ENCODE measurements at places on chromosomes 12 and 14.

DNA sequence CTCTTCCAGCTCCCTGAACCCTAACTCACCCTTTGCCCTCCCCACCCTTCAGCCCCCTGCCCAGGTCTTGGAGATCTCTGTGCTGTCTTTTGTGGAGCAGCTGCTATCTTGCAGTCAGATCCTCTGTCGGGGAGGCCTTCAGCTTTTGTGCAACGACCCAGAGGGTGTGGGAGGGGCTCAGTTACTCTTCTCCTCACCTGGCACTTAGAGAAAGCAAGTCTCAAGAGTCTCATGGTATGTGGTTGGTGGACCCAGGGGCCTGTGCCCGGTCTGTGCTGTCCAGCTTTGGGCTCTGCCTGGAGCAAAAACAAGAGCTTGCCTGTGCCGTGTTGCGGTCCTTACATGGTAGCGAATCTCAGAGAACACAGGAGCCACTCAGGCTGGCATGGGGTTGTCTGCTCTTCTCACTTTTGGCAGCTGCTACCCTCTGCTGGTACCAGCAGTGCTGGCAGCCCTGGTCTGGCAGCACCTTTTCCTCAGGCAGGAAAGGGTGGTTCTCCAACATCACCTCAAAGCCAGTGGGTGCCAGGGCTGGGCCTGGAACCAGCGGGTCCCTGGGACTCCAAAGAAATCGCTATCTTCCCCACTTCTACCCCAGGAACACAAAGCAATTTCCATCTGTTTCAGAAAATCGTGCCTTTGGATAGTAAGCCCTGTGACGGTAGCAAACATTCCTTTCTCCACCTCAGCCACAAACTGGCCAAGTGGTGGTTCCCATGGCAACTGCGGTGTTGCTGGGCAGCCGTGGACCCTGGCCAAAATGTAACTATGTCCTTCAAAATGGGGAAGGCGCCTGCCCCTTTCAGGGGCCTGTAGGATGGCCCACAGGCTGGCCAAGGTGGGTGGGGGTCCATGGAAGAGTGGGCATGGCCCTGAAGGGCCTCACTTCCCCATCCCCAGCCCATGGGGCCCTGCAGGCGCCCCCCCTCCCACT, 90.0 kb downstream of the RIN3 start:
- peak; percentile 2 for DNase-seq

DNA sequence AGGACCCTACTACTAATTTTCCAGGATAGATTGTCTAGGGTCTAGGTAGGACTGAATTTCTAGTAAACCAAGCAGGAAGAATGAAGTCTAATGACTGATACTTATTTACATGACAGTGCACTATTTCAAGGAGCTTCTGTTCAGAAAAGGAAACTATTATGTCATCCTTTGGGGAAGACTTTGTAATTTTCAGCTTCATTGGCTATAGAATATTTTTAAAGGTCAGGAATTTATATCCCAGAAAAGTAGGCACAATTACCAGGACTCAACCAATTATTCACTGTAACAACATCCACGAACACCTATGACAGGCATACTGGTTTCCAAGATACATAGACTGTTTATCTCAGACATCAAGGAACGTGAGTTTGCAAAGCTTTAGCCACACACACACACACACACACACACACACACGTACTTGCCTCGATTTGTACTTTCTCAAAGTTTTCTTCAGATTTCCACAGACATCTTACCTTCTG, 23.2 kb downstream of the OR6S1 start:
- DNase-seq = no peak

DNA sequence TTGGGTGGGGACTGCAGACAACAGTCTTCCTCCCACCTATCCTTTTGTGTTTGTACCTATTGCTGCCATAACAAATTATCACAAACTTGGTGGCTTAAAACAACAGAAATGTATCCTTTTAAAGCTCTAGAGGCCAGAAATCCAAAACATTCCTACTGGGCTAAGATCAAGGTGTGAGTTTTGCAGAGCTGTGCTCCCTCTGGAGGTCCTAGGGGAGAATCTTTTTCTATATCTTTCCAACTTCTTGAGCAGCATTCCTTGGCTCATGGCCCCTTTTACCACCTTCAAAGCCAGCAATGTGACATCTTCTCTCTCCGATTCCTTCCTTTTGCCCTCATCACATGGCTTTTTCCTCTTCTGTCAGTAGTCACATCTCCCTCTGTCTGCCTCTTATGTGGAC, 190.6 kb downstream of the TTC8 start:
- no peak for DNase-seq

DNA sequence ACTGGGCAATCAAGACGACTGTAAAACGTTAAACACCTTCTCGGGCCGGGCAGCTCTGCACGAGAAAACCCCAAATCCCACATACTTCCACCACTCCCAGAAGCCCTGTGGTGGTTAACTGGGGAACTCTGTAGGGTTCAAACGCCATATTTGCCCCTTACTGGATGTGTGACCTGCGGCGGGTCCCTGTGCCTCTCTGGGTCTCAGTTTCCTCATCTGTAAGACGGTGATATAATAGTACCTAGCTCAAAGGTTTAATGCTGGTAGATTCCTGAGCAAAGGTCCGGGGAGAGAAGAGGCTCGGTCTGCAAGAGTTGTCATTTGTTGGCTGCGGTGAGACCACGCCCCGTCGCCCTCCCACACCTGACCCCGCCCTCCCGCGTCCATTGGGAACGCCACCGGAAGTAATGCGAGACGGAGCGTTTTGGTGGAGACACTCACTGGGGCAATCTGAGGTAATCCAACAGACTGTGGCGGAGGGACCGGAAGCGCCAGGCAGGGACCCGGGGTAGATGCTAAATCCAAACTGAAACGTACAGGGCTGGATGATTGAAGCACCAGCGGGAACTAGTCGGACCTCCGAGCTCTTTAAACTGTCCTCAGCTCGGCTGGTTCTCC, 661 bp upstream of the OGFOD2 start:
- DNase-seq = peak; percentile 98

GRCh38 chr12:26696613-26697092, 136.3 kb downstream of the ITPR2 start:
- DNase-seq = no peak

DNA sequence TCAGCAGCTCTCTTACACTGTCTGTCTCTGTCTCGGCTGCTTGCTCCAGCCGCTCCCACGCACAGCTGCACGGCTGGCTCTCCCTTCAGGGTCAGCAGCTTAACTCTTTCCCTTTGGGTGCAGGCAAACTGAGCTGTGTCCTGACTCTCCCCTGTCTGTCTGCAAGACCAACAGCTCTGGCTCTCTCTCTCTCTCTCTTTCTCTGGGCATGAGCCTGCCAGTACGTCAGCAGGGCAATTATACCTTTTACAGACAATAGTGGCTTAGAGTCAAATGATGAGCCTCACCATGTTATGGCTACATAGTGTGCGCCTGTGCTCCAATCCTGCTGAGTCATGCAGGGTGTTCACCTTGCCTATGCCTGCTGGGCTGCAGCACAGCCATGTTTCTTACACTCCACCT, 120.5 kb upstream of the DDHD1 start:
- DNase-seq = no peak

GRCh38 chr12:26434299-26435068, 239.1 kb downstream of the SSPN start:
- DNase-seq = peak; percentile 79

GRCh38 chr14:54337314-54337713, 59.5 kb upstream of the CDKN3 start:
- no peak for DNase-seq

DNA sequence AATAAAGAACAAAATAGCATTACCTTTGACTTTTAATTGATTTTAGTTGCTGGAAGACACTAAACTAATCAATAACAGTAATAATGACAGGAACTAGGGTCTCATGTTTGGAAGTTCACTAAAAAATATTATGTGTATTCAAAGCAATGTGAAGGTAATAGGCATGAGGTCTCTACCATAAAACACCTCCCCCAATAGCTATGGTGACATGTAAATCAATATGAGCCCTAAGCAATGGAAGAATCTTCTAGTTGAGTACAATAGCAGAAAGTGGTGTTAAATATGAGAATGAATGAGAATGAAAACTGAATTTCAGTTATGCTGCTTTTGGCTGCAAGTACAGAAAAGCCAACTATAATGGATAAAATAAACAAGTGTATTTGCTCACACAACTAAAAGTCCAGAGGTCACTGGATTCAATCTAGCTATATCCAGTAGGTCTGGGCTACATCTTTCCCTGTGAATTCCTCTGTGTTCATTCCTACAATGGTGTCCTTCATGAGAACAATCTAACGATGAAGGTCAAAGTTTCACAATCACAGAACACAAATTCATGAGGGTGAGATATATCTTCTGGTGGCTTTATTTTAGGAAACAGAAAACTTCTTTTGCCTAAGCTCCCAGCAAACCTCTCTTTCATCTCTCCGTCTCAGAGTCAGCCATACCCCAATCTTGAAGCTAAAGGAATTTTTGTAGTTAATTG, 728.0 kb downstream of the FSCB start:
- no peak for DNase-seq

DNA sequence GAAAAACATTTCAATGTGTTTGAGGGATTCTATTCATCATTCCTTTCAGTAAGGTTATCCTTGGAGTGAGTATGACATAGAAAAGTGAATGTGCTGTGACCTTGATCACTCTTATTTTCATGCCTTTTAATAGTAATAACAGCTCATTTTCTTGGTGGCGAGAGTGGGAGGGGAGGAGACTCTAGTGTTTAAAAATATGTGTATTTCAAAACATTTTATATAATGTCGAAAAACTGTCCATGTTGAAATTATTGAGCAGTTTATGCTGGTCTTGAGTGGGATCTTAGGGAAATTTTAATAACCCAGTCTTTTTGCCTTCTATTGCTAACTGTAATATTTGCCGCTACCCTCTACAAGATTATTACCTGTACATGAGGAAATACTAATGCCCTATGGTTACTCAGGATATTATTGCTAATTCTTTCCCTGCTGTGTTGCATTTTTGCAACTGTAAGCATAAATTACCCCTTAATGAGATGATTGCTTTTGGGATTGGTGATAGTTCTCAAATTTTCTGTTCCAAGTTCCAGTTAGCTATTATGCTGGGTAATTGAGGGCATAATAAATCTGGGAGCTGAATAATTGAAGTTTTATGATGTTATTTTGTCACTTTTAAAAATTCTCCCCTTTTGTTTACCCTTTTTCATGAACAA, 21.9 kb downstream of the ATF7IP start:
- no peak for DNase-seq

DNA sequence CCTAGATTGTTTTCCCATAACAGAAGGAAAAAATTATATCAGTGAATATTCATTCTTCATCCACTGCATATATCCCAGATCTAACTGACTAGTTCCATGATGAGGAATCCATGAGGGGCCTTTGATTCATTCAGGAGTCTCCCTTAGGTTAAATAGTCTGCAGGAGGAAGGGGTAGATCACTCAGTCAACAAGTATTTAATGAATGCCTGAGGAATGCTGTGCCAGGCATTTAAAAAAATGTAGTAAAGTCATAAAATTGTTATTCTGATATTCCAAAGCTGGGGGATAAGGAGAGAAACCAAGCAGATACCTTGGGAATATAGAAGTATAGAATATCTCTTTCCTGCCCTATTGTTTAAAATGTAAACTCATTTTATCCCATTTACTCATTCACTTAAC, 216.2 kb upstream of the CAND1 start:
- DNase-seq = no peak

GRCh38 chr12:116130431-116130830, 147.1 kb downstream of the MED13L start:
- no peak for DNase-seq

DNA sequence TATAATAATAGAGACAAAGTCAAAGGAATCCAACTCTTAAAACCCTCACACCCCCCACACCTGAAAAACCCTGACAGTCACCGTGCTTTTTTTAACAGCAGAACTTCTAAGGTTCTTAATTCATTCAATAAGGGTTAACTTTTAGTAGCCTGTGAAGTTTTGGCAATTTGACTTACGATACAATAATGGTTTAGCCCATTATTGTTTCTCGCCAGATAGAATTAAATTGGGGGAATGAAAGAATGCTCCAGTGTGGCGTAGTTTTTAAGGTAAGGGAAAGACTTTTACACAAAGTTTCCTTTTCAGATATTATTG, 604 bp upstream of the MAGOHB start:
- no peak for DNase-seq

- DNase-seq = no peak
Observed at GRCh38 chr12:94553130-94553519, 93.5 kb upstream of the CEP83 start.

DNA sequence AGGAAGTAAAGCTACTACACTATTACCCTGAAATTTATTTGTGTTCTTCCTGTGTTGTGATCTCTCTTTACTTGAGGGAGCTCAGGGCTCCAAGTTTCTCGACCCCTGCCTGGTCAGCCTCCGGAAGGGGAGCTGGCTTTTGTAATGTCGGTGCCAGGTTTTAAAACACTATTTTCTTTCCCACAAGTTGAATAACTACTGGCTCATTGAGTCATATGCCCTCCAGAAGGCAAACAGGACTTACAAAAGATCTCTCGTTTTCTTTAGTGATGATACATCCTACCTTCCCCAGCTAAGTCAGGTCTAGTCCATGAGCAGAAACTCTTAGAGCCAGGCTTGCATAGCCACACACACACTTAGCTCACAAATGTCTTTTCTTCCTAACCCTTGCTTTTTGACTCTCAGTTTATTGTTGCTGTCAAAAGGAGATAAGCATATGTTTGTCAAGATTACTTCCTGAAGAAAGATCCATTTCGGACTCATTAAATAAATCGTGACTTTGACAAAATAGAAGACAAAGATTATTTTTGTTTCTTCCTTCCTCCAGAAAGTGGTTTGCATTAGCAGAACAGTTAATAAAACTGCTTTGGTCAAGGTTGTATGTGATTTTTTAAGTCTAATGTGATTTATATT, 209.8 kb upstream of the FLRT2 start:
- DNase-seq = no peak

- no peak for DNase-seq
Observed at GRCh38 chr12:29961231-29961630, 177.5 kb upstream of the TMTC1 start.

- no peak for DNase-seq
Observed at GRCh38 chr12:106645465-106646330, 62.9 kb downstream of the RFX4 start.

- no peak for DNase-seq
Observed at GRCh38 chr12:25793196-25793595, 165.3 kb upstream of the RASSF8 start.

GRCh38 chr12:48776956-48777355, 11.9 kb downstream of the ADCY6 start:
- no peak for DNase-seq

DNA sequence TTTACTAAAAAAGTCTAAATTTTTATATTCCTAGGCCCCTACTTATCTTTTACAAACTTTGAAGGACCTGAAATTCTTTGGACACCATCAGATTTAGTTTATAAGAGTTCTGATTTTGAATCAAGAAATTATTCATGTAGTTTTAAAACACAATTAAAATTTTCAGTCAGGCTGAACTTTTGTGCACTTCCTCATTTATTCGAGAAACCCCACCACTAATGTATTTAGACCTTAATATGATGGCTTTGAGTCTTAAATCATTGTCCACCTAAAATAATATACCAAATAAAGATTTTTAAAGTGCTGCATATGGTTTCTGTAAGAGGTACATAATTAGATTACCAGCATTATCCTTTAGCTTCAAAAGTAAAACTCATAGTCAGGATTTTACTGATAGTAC, 103.4 kb downstream of the PAWR start:
- DNase-seq = no peak
